ENCODE measurements at places on chromosomes 6 and 20. TPM values are rescaled to one million over a fixed set of nuclear protein-coding genes. Genes with fewer than 3 reads are reported as not detected.

DNA sequence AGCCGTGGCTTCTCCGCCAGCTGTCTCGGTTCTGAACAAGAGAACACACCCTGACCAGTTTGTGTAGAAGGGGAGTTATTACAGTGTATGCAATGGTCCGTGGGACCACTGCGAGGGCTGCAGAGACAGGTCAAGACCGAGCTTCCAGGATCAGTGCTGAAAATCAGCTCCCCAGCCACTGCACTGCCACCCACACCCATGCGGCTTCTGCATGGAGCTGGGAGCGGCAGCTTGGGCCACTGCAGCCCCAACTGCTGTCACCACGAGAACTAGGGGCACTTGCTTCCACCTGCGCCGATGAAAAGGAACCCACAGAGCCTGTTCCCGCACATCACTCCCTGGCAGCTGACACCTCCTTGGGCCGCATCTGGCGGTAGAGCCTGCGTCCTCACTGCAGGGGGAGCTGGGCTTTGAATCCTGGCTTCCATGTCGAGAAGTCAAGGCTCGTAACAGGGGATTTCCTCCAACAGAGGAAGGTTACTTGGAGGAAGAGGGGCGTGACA is 56.2 kb downstream of the TMEM242 start:
- H3K4me1 ChIP-seq, result no peaks in the 10 kb centered on the region
- no peaks in the 10 kb centered on the region for H3K27me3 ChIP-seq
- no peaks in the 10 kb centered on the region for H3K36me3 ChIP-seq
- H3K4me3 ChIP-seq, result no peak overlapping the region
- DNase-seq, result no peak

DNA sequence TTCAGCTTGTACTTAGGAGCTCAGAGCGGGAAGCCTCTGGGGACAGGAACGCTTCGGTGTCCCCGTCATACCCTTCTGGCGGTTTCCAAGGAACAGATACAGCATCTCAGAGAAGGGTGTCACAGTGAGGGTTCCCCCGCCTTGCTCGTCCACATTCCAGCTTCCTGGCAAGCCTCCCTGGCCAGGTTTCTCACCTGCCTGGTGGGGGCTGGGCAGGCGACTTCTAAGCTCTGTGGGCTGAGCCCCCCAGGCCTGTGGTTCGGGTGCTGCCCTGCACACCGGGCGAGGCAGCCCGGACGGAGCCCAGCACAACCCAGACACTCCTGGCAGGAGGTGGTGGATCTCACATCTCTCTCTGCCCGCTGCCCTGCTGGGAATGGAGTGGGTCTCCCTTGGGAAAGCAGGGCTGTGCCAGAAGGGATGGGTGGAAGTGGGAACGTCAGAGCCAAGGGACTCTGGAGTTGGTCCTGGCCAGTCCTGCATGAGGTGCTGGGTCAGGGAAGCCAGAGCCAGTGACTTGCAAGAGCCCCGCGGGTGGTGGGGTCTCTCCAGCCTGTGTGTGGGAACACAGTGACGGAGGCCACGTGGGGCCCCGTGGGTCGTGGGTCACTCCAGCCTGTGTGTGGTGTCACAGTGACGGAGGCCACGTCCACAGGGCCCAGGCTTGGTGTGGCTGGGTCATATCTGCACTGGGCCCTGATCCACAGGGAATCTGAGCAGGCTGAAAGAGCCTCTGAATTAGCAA is 47.7 kb upstream of the SMOC2 start:
- H3K4me3 ChIP-seq, result no peak overlapping the region
- no peaks in the 10 kb centered on the region for H3K36me3 ChIP-seq
- no peak overlapping the region for H3K27ac ChIP-seq
- DNase-seq, result no peak
- H3K4me1 ChIP-seq, result no peaks in the 10 kb centered on the region

The ME1 gene
- total RNA-seq, result not detected

DNA sequence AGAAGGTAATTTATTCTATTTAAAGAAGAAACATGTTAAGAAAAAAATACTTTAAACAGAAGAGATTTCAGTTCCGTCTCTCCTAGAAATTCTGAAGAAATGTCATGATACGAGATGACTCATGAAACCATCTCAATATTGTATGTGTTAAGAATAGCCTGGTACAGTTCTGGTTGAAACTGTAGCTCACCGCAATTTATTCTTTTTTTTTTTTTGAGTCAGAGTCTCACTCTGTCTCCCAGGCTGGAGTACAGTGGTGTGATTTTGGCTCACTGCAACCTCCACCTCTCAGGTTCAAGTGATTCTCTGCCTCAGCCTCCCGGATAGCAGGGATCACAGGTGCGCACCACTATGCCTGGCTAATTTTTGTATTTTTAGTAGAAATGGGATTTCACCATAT is 103.3 kb downstream of the ARHGAP18 start:
- no peak overlapping the region for H3K27ac ChIP-seq
- peaks cover 2% of the 10 kb centered on the region for H3K36me3 ChIP-seq
- H3K4me3 ChIP-seq, result no peak overlapping the region
- H3K4me1 ChIP-seq, result peaks cover 5% of the 10 kb centered on the region
- no peaks in the 10 kb centered on the region for H3K27me3 ChIP-seq

GRCh38 chr20:57240581-57241362 is 25.7 kb downstream of the BMP7 start:
- no peaks in the 10 kb centered on the region for H3K4me1 ChIP-seq
- H3K36me3 ChIP-seq, result no peaks in the 10 kb centered on the region
- no peak overlapping the region for H3K4me3 ChIP-seq
- no peak for DNase-seq
- H3K27ac ChIP-seq, result no peak overlapping the region
- peaks cover 9% of the 10 kb centered on the region for H3K27me3 ChIP-seq
